ENCODE measurements at places on chromosomes 2 and 18. TPM values are rescaled to one million over a fixed set of nuclear protein-coding genes. Genes with fewer than 3 reads are reported as not detected.

- no peak for DNase-seq
Observed at GRCh38 chr2:173358616-173359015, 3.9 kb downstream of the CDCA7 start.

DNA sequence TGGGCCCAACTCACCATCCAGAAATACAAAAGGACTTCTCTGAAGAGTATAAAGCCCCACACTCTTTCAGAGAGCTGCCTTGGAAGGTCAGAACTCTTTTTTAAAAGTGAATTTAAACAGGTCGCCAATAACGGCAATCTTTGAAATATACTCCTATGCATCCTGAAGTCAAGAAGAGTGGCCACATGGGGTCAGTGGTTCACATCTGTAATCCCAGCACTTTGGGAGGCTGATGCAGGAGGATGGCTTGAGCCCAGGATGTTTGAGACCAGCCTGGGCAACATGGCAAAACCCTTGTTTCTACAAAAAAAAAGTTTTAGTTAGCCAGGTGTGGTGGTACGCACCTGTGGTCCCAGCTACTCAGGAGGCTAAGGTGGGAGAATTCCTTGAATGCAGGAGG, 68.1 kb upstream of the FZD7 start:
- DNase-seq: no peak

GRCh38 chr18:79698668-79699335, 19.2 kb downstream of the CTDP1 start:
- no peak for DNase-seq

GRCh38 chr2:11032396-11032795, 120.7 kb downstream of the KCNF1 start:
- DNase-seq: no peak

DNA sequence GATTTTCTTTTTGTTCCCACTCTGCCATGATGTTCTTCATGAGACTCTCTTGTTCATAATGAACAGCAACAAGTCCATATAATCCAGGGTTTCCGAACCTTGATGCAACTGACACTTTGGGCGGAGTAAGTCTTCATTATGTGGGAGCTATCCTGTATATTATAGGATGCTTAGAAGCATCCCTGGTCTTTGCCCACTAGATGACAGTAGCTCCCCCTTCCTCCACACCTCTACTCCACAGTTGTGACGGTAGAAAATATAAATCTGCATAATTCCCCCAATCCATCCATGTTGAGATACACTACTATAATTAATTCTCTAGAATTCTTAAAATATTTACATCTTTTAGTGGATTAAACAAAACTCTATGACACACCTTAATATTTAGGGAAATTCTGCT, 482.2 kb upstream of the CELF4 start:
- DNase-seq: no peak

GRCh38 chr2:235851828-235852525, 316.2 kb downstream of the GBX2 start:
- no peak for DNase-seq

The MAP2 gene
- not detected for total RNA-seq

The DNAH6 gene
- total RNA-seq: 0.21 TPM

The TMEM247 gene
- not detected for total RNA-seq

GRCh38 chr18:33987206-33987605, 237.5 kb downstream of the NOL4 start:
- DNase-seq: no peak

DNA sequence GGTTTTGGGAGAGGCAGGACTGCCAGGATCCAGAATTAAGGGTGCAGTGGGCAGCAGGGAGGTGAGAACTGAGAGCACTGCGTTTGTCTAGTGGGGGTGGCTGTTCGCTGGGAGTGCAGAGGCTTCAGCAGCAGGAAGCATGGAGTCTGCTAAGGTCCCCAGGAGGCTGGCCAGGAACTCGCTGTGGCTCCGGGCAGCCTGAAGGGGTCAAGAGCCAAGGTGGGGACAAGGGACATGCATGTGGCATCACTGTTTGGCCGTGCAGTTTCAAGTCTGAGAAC, 43.2 kb upstream of the SEMA4C start:
- DNase-seq: no peak

GRCh38 chr2:237563816-237564215, 2.6 kb upstream of the PRLH start:
- DNase-seq: no peak

GRCh38 chr2:218317303-218317630, 25.0 kb upstream of the TMBIM1 start:
- DNase-seq: no peak

The KCNJ3 gene
- total RNA-seq: not detected

The TMEM37 gene
- not detected for total RNA-seq

DNA sequence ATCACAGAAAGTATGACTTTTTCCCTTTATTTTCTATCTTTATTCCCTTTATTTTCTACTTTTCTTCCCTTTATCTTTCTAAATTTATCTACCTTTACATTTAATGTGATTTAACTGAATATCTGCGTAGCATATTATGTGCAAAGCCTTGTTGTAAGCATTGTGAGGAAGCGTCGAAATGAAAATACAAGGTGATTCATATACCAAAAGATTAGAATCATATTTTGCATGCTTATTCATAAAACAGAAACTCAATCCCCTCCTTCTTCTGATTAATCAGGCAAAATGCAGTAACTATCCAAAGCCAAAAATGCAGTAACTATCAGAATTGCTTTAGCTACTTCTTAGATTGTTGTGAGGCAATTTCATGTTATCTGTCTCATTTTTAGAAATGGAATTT, 393.0 kb downstream of the CDH19 start:
- DNase-seq: no peak

The PSMA8 gene
- 3.3 TPM for total RNA-seq

The NAT8 gene
- not detected for total RNA-seq

The RPRM gene
- total RNA-seq: not detected

DNA sequence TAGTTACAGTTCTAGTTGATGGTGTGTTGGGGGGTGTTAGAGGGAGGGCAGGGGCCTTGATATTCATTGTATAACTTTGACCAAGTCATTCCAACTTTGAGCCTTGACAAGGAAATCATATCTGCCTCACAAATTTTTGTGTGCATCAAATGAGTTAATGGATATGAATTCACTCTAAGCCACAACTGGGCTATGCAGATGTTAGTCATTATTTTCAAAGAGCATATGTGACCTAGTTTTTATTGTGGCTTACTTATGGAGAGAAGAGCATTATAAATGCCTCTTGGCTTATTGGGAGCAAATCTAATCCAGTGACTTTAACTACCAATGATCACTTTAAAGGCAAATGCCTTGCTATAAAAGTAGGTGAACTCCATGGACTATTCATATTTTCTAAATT, 250.2 kb downstream of the LPIN1 start:
- no peak for DNase-seq

GRCh38 chr2:186129767-186130581, 356.1 kb upstream of the ZC3H15 start:
- DNase-seq: no peak

The HS6ST1 gene
- total RNA-seq: 16.1 TPM

DNA sequence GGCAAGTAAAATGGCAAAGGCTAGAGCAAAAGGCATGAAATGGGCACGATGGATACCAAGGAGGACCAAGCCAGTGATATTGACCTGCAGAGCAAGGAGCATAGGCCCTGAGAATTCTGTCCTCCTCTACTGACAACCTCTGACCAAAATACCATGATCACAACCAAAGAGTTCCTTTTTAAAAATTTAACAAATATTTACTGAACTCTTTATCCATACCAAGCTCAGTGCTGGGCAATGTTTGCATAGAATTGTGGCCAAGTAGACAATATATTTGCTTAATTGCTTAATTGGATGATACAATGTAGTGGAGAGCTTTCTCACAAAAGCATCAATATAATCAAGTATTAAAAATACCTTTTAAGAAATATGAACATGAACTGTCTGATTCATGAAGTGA, 265.7 kb downstream of the ICOS start:
- no peak for DNase-seq

- DNase-seq: no peak
Observed at GRCh38 chr2:101794141-101794540, 96.6 kb downstream of the MAP4K4 start.

The UGT1A3 gene
- total RNA-seq: not detected

GRCh38 chr2:45435316-45435715, 175.8 kb downstream of the SRBD1 start:
- no peak for DNase-seq
